ENCODE measurements at places on chromosomes 3 and 15.

- DNase-seq: no peak
Measured at GRCh38 chr3:41350441-41350840, 151.1 kb downstream of the CTNNB1 start.

GRCh38 chr15:43186003-43186353 lies 775 bp downstream of the CCNDBP1 start:
- DNase-seq: no peak

DNA sequence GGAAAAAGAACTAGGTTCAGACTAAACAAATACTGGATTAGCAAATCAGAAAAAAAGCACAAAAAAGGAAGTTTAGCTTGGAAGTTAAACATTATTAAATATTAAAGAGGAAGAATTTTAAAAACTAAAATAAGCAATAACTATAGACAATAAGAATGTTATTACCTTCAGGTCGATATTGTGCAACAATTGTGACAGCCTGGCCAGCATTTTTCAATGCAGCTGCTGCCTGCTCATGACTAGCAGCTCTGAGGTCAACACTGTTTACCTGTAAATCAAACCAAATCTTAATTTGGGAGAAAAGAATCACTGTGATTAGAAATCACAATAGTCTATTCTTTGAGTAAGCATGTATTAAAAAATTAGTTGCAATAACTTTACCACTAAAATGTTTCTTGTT lies 75.1 kb upstream of the MELTF start:
- no peak for DNase-seq

DNA sequence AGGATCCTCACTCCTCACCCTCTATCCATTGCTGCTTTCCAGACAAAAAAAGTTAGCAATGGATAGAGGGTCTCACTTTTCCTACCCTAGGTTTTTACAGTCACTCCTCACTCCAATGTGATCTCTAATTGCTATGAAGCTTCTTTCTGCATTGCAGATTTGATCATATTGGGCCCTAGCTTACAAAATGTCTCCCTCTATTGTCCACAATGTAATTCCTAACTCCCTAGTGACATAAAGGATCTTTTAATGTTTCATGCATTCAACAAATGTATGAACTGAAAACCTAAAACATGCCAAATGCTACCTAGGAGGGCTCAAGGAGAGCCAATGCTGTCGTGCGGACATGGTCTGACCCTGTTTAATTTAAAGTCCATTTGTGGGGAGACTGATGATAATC lies 234.8 kb downstream of the CADM2 start:
- no peak for DNase-seq

DNA sequence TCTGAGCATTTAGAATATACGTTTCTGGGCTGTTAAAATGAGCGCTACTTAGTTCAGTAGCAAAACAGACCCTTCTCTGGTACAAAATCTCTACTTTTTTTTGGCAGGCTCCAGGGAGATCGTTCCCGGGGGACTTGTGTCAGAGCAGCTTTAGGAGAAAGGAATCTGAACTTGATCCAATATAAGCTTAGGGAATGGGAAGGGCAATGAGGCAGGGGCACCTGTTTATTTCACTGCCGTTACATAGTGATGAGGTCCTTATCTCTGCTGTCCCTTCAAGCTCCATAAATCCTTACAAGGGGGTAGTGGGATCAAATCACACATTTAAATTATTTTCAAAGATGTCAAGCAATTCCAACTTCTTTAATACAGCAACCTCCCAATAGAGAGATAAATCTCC lies 128.7 kb upstream of the BNIP2 start:
- no peak for DNase-seq

DNA sequence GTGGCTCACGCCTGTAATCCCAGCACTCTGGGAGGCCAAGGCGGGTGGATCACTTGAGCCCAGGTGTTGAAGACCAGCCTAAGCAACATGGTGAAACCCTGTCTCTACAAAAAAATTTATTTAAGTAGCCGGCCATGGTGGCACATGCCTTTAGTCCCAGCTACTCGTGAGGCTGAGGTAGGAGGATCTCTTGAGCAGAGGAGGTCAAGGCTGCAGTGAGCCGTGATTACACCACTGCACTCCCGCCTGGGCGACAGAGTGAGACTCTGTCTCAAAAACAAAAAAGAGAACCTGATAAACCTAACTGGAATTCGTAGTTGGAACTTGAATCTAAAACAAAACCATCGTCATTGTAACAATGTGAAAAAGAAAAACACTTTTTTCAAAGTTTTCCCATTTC lies 57.1 kb downstream of the TCAIM start:
- no peak for DNase-seq

- peak; percentile 57 for DNase-seq
Measured at GRCh38 chr15:76986743-76987142, 8.2 kb upstream of the PSTPIP1 start.

DNA sequence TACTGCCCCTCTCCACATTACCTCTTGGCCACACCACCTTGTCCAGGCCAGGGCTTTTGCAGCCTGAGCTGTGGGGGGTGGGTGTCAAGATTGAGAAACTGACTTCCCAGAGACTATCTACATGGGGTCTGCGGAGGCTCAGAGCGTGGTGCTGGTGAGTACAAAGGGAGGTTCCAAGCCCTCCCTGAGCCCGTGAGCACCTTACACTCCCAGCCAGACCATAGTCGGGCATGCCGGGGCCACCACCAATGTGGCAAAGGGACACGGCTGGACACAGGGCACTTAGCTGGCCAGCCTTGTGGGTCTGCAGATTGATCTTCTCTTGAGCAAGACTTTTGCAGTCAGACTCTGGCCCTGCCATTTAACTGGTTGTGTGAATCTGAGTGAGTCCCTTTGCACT lies 74.1 kb upstream of the GATA2 start:
- no peak for DNase-seq

DNA sequence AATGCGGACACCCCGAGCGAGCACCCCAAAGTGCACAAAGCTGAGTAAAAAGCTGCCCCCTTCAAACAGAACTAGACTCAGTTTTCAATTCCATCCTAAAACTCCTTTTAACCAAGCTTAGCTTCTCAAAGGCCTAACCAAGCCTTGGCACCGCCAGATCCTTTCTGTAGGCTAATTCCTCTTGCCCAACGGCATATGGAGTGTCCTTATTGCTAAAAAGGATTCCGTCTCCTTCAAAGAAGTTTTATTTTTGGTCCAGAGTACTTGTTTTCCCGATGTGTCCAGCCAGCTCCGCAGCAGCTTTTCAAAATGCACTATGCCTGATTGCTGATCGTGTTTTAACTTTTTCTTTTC lies 5.3 kb downstream of the BHLHE40 start:
- no peak for DNase-seq

DNA sequence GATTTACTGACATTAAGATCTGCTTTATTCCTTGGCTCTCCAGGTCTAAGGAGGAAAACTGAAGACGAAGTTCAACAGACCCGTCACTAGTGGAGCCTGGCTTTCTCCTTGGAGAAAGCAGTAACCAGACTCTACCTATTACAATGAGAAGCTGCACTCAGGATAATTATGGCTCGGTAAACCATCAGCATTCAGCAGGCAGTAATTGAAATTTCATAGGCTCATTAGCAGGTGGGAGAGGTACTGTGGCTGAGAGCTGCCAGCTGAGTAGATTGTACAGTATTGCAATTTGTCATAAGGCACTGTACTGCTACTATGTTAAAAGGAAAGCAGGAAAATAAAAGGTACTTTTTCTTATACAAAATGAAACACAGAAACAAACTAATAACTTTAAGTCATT lies 51.2 kb downstream of the CHAC1 start:
- no peak for DNase-seq

DNA sequence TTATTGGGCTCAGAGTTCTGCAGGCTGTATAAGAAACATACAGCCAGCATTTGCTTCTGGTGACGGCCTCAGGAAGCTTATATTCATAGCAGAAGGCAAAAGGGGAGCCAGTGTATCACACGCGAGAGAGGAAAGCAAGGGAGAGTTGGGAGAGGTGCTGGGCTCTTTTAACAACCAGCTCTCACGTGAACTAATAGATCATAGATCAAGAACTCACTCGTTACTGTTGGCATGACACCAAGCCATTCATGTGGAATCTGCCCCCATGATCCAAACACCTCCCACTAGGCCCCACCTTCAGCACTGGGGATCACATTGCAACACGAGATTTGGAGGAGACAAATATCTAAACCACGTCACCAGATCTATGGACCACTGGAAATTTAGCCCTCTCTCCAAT lies 70.2 kb downstream of the TIPARP start:
- DNase-seq: no peak

DNA sequence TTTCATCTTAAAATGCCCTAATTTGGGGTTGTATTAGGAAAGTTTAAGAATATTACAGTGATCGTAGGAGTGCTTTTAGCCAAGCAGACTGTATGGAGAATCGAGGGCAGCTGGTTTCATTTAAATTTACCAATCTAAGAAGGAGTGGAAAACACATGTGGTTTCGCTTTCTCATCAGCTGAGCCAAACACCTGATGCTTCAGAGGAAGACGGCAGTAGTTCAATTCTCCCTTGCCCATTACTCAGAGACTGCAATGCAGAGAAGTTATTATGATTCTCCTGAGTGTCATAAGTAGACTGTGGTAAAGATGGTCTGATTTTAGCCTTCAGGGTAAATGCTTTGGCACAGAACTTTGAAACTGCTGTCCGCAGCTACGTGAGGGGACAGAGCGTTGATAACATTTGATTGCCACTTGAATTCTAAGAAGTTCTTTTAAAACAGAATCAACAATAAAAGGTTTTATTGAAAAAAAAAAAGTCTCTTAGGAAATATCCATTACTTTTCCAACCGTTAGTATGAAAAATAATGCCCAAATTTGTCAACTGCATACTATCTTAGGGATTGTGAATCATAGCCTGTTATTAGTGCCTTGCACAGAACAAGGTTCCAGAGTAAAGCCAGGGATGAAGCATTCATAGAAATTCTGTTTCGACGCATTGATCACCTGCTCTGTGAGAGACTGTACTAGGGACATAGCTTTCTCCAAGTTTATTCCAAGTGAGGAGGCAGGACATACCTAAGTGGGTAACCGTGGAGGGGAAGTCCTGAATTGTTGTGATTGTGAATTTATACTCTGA lies 25.6 kb downstream of the LYSMD4 start:
- DNase-seq: no peak

GRCh38 chr3:111588527-111588926 lies 6.6 kb downstream of the ZBED2 start:
- DNase-seq: no peak

- peak; percentile 65 for DNase-seq
Measured at GRCh38 chr3:126104742-126105605, 21.1 kb upstream of the SLC41A3 start.

DNA sequence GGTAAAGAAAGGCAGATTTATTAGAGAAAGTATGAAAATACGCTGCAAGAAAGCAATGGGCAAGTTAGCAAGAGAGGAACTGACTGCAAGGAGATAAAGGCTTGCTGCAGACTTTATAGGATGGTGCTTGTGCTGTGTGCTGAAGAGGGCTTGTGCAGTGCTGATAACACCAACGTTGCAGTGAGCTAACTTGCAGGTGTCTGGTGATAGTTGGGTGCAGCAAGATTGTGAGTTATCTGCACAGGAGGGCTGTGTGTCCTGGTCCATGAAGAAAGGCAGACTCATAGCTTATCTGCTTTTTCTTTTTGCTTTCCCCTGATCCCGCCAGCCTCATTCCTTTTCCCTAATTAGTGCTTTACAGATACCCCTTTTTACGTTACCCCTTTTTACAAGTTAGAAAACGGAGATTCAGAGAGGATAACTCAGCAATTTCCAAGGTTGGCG lies 58.0 kb upstream of the ZNF148 start:
- DNase-seq: no peak

GRCh38 chr15:45401665-45402161 lies 23.4 kb upstream of the GATM start:
- no peak for DNase-seq

DNA sequence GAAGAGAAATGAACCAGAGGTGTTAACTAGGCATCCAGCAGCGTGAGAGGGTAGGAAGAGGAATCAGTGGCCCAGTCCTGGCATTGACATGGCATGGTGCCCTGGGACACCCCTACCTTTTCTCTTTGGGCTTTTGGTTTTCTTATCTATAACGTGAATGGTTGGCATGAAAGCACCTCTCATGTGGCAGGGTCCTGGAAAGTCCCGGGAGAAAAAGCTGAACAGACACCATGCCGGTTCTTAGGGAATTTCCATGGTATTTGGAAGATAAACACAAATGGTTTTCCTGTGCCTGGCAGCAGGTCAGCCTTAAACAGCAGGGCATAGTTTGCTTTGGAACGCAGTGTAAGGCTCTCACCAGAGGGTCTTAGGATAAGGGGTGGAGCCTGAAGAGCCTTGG lies 15.4 kb downstream of the ARNT2 start:
- DNase-seq: no peak

- DNase-seq: no peak
Measured at GRCh38 chr3:187728248-187728647, 17.0 kb downstream of the BCL6 start.

GRCh38 chr3:171804618-171805389 lies 5.5 kb downstream of the PLD1 start:
- DNase-seq: no peak

GRCh38 chr15:80265021-80265420 lies 13.0 kb upstream of the CTXND1 start:
- no peak for DNase-seq

- no peak for DNase-seq
Measured at GRCh38 chr15:40928821-40929659, at the start of gene DLL4. TSS of gene DLL4 (plus strand) at chr15:40929340. CDS start at chr15:40929669, 329 bp downstream.

- DNase-seq: no peak
Measured at GRCh38 chr15:31014608-31014925, 23.1 kb upstream of the MTMR10 start.

DNA sequence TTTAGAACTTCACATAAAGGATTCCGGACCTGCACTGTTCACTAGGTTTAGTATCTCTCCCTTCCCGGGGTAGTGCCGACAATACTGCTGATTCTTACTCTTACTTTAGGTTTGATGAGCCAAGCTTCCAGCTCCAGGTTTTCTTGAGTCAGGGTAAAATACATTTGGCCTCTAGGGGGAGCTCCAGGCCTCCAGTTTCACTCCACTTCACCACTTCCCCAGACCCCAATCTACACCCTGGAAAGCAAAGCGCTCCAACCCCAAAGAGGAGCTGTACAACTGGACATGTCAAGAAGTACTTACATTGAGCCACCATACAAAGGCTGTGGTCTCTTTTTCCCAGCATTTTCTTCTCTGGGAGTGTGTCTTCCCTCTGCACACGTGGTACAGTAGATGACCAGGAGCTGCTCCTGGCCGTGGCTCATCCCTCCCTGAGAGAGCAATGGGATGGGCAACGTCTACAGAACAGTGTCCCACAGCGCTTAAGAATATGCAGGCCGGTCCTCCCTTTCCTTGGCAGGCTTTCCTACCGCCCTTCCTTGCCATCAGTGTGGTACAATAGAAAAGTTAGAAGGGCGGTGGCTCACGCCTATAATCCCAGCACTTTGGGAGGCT lies 93.9 kb upstream of the CCDC80 start:
- no peak for DNase-seq

Measured in mesenteric fat pad (tissue), 1 donor.